Ecto neural progenitor cell (in vitro differentiated cells): ENCODE measurements at places on chromosomes 2 and 18.
A peak's percentile ranks its signal among the peaks of the same experiment; 100 is the strongest.

- no peak for DNase-seq
These were observed 257.2 kb upstream of the THUMPD2 start for GRCh38 chr2:40036241-40036640.

DNA sequence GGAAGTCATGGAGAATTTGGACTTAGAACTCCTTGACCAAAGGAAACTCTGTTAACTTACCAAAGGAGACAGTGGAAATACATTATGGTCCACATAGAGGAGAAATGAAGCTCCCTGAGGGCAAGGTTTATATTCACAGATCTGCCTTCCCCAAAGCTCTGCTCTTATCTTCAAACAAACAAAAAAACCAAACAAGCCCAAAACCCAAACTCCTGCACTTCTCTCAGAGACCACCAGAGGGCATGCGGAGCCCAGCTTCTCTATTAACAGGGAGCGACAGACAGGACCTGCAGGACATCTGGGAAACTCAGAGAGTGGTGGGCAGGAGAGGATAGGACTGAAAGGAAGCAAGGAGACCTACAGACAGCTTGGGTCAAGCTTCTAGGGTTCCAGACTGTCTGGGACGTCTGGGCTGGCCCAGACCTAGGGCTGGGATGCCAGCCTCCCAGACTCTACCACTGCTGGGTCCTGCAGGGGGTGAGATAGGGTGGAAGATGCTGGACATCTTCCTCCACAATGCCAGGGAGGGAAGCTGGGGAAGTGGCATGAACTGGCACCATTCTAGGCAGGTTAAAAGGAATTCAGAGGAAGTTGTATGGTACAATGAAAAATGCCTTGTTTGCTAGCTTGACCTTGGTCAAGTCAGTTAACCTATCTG, 4.0 kb upstream of the WNT10A start:
- DNase-seq = peak; percentile 84

- no peak for DNase-seq
These were observed 1236.0 kb upstream of the CELF4 start for GRCh38 chr18:38801640-38802039.

GRCh38 chr2:96970910-96971309, 15.5 kb downstream of the FAM178B start:
- no peak for DNase-seq

- no peak for DNase-seq
These were observed 136.4 kb downstream of the INHBB start for GRCh38 chr2:120482334-120482733.

DNA sequence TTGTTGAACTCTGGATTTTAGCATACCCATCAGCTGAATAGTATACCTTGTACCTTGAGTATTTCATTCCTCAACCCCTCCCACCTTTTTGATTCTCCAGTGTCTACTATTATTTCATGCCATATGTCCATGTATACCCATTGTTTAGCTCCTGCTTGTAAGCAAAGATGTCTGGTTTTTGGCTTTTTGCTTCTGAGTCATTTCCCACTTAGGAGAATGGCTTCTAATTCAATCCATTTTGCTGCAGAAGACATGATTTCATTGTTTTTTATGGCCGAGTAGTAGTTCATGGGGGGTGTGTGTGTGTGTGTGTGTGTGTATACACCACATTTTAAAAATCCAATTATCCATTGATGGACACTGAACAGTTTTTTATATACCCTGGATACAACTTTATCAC, 24.3 kb upstream of the MOCOS start:
- DNase-seq = no peak

GRCh38 chr2:25373269-25373981, 31.7 kb upstream of the DNMT3A start:
- DNase-seq = no peak

GRCh38 chr18:75127143-75128021, 81.6 kb downstream of the PTGR3 start:
- DNase-seq = peak; percentile 37

GRCh38 chr2:3025261-3025660, 352.4 kb downstream of the EIPR1 start:
- DNase-seq = peak; percentile 20
